ENCODE measurements at places on chromosomes 7 and 10. TPM values are rescaled to one million over a fixed set of nuclear protein-coding genes. Genes with fewer than 3 reads are reported as not detected.

DNA sequence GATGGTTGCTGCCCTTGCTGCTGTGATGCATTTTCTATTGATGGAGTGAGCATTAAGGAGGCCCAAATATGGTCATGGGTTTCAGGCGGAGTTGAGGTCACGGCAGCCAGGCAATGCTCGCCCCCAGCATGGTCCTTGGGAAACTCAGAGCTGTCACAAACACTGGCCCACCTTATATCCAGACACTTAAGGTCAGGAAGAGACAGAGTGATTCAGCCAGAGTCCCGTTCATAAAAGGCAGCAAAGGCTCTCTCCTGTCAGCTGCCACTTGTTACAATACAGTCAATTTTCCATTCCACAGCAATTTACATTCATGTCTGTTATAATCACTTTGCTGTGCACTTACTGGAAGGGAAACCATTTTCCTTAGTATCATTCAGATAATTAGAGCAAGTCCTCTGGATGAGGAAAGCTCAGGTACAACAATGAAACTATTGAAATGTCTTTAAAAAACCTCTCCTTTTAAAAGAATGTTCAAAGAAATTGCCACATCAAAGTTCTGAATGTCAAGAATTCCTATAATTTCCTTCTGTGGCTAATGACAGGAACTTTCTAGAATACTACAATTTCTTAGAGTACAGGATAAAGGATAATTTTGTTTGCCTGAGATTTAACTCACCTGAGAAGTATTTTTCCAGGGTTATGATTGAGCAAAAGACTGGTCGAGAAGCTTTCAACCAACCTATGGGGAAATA lies 14.8 kb upstream of the ANKRD1 start:
- no peak for DNase-seq

GRCh38 chr10:6072215-6072934 lies 10.2 kb upstream of the IL2RA start:
- peak; percentile 62 for DNase-seq

GRCh38 chr7:122528879-122529481 lies 169.9 kb downstream of the RNF133 start:
- DNase-seq: no peak

DNA sequence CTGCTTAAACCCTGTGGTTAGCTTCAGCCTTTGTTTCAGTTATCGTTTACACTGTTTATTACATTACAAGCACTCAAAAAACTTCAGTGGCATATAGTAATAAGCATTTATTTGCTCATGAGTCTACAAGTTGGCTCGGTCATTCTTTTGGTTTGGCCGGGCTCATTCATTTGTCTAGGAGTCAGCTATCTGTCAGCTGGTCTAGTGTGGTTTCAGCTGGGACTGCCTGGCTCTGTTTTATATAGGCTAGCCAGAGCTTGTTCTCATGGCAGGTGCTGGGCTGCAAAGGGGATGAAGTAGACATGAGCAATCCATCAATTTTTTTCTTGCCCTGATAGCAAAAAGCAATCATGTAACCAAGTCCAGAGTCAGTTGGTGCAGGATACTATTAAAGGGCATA lies 103.6 kb downstream of the MKLN1 start:
- no peak for DNase-seq

DNA sequence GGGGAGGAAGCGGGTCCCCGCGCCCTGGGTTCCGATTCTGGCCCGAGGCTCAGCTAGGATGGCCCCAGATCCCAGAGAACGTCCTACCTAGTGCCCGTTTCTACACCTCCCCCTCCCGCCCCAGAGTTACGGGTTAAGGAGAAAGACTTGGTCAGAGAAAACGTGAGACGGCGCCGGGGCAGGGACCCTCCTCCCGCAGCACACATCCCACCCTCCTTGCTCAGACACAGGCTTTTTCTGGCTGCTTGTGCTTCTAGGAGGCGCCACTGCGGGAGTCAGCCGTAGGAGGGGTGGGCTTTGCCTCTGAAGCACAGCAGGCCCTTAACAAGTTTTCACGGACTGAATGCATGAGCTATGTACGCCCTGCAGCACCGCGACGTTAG lies 104.9 kb upstream of the LEP start:
- no peak for DNase-seq

GRCh38 chr7:34902182-34902581 lies 135.1 kb downstream of the DPY19L1 start:
- DNase-seq: no peak

- no peak for DNase-seq
Observed at GRCh38 chr7:36878288-36878687, 154.0 kb upstream of the AOAH start.

GRCh38 chr10:69057261-69057950 lies 30.5 kb upstream of the SRGN start:
- peak; percentile 26 for DNase-seq

GRCh38 chr7:101059620-101059942 lies 25.7 kb upstream of the TRIM56 start:
- no peak for DNase-seq

DNA sequence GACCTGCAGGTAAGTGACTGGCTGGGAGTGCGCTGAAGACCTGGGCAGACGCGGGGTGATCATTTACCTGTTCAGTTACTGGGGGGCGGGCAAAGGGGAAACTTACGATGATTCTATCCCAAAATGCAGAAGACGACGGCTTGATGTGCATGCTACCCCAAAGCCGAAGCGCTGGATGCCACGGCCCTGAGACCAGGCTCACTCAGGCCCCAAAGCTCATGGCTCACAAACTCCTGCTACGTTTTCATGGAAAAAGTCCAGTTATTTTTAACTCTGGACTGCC lies 200.6 kb downstream of the DIP2C start:
- no peak for DNase-seq

Gene NSUN5
- 57.0 TPM for total RNA-seq
